Right renal pelvis (tissue), 4 donors: ENCODE measurements at places on chromosomes 2 and 18. TPM values are rescaled to one million over a fixed set of nuclear protein-coding genes. Genes with fewer than 3 reads are reported as not detected.

DNA sequence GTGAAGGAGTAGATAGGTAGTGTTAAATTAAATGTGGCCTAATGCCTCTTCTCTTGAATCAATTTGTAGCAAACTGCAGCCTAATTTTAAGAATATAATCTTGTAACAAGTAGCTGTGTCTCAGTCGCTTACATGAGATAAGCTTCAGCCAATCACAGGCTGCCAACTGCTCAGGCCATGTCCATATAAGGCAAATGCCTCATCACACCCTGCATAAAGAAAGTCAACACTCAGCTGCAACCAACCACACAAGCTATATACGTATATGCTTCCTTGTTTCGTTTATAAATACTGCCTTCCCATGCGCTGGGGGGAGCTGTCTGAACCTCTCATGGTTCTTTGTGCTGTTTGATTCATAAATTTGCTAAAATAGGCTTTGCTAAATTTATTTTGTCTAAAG is 476.3 kb downstream of the TRIB2 start:
- no peak for DNase-seq

GRCh38 chr2:162091325-162092007 is 17.5 kb upstream of the DPP4 start:
- DNase-seq: no peak

DNA sequence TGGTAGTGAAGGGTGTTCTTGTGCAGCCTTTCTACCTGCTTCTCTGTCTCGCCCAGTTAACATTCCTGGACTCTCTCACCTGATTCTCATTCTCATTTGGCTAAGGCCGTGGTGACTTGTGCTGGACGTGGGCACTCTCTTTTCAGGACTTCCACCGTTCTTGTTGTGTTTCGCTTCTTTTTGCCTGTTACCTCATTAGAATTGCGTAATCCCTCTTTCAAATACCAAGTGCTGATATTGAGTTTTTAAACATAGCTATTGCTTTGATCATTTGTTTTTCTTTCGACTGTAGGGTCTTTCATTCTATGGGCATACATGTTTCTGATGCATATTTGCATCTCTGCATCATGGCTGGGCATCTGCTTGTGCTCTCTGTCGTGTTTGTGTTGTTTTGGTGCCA is 287.0 kb downstream of the ALPK2 start:
- no peak for DNase-seq

Gene MYO7B
- polyA plus RNA-seq: 20.2 TPM

Gene IL36B
- not detected for polyA plus RNA-seq
